Retina (tissue), 1 donor: ENCODE measurements at places on chromosomes 2 and 18.

- no peak for DNase-seq
Observed at GRCh38 chr2:118994172-118994700, 52.2 kb downstream of the MARCO start.

DNA sequence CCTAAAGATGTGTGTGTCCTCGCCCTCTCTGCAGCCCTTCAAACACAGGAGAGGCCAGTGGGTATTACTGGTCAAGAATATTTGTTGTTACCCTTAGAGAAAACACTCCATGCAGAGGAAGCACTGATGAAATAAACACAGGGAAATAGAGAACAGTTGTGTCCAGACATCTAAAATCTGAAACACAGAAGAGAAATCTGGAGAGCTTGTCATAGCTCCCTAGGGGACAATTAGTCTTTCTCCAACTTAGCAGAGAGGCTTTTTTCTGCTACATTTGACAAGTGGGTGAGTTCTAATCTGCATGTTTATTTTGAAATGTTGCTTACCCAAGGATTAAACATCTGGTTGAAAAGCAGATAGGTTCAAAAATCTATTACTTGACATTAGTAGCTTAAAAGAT lies 190.1 kb downstream of the CTNNA2 start:
- no peak for DNase-seq

GRCh38 chr2:138502255-138503086 lies 901 bp downstream of the SPOPL start:
- peak; percentile 59 for DNase-seq

DNA sequence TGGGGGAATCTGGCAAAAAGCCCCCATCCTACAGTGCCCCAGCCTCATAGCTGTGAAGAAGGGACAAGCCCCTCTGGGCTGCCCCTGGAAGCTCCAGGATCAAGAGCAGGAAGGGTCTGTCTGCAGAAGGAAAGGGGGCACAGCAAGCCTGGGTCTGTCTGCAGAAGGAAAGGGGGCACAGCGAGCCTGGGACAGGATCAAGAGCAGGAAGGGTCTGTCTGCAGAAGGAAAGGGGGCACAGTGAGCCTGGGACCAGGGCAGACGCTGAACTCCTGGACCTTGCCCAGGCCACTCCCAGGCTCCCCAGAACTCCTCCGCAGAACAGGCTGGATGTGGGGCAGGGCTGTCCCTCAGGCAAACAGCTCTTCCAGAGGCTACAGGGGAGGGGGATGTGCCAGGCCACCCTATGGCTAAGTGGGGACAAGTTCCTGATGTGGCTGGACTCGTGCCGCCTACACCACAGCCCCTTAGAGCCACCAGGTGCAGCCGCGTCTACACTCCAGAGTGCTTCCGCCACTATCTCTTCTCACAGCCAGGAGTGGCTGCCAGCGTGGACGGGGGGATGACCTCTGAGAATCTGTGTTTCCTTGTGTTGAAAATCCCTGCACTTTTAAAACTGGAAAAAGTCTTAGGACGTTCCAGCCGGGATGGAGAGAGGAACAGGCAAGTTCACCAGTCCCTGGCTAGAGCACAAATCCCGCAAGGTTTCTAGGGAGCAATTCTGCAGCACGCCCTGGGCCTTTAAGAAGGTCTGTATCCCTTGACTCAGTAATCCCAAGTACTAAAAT lies 20.8 kb downstream of the KIF1A start:
- no peak for DNase-seq

GRCh38 chr2:15480552-15480951 lies 80.6 kb downstream of the NBAS start:
- no peak for DNase-seq
